ENCODE measurements at places on chromosomes 7 and 10. TPM values are rescaled to one million over a fixed set of nuclear protein-coding genes. Genes with fewer than 3 reads are reported as not detected.

TMEM196 gene
- total RNA-seq = not detected

FAM20C gene
- 38.0 TPM for total RNA-seq

CD36 gene
- 0.19 TPM for total RNA-seq

TAF3 gene
- 6.9 TPM for total RNA-seq

MBL2 gene
- total RNA-seq = not detected

TCAF2 gene
- total RNA-seq = 0.75 TPM

TSPAN12 gene
- total RNA-seq = 0.52 TPM

PAX4 gene
- total RNA-seq = not detected

TRIM73 gene
- total RNA-seq = 3.1 TPM

STK17A gene
- 30.1 TPM for total RNA-seq

NRG3 gene
- total RNA-seq = not detected

C10orf105 gene
- not detected for total RNA-seq

FAM25A gene
- not detected for total RNA-seq

VAX1 gene
- total RNA-seq = 1.3 TPM

SLC16A9 gene
- 0.10 TPM for total RNA-seq

COBL gene
- total RNA-seq = 4.1 TPM

COL26A1 gene
- total RNA-seq = 0.62 TPM

MRLN gene
- total RNA-seq = not detected

KEL gene
- total RNA-seq = 0.05 TPM

ITGA8 gene
- 0.02 TPM for total RNA-seq

TUBAL3 gene
- 0.33 TPM for total RNA-seq

FAM13C gene
- not detected for total RNA-seq

MTPN gene
- total RNA-seq = 135 TPM

OR6V1 gene
- total RNA-seq = not detected

SEMA3E gene
- 1.8 TPM for total RNA-seq

CFAP69 gene
- 2.2 TPM for total RNA-seq

CARD11 gene
- 1.3 TPM for total RNA-seq

DIP2C gene
- 14.6 TPM for total RNA-seq

CHCHD1 gene
- 67.8 TPM for total RNA-seq

SFXN2 gene
- total RNA-seq = 2.1 TPM

C10orf143 gene
- 1.1 TPM for total RNA-seq

ABCB1 gene
- total RNA-seq = not detected

FHIP2A gene
- 11.7 TPM for total RNA-seq
